ENCODE measurements at places on chromosomes 7 and 10. TPM values are rescaled to one million over a fixed set of nuclear protein-coding genes. Genes with fewer than 3 reads are reported as not detected.

- DNase-seq: no peak
These were observed 208.4 kb upstream of the LRRTM3 start for GRCh38 chr10:66717231-66717981.

The SEMA3C gene
- total RNA-seq: 55.4 TPM

The CALML5 gene
- not detected for total RNA-seq

The SPOCK2 gene
- total RNA-seq: 24.1 TPM

- no peak for DNase-seq
These were observed 297.5 kb upstream of the GALNT17 start for GRCh38 chr7:70834424-70834823.
